ENCODE measurements at places on chromosomes 4 and X.

DNA sequence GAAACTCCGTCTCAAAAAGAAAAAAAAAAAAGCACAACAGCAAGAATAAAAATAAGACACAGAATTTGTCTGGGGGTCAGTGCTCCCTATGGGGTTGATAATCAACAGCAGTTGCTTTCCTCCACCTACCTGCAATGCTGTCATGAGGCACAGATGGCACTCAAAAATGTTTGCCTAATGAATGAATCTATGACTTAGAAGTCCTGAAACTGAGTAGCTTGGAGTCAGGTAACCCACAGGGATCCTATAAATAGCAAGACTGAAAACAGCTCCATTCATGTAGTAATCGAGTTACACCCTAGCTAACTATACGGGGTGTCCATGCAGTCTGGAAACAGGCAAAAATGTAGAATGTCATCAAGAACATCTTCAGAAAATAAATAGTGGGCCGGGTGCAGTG lies 19.8 kb upstream of the DDX3X start:
- no peak for DNase-seq

- no peak for DNase-seq
These were observed 147.2 kb upstream of the DIPK2B start for GRCh38 chrX:45347877-45348276.

DNA sequence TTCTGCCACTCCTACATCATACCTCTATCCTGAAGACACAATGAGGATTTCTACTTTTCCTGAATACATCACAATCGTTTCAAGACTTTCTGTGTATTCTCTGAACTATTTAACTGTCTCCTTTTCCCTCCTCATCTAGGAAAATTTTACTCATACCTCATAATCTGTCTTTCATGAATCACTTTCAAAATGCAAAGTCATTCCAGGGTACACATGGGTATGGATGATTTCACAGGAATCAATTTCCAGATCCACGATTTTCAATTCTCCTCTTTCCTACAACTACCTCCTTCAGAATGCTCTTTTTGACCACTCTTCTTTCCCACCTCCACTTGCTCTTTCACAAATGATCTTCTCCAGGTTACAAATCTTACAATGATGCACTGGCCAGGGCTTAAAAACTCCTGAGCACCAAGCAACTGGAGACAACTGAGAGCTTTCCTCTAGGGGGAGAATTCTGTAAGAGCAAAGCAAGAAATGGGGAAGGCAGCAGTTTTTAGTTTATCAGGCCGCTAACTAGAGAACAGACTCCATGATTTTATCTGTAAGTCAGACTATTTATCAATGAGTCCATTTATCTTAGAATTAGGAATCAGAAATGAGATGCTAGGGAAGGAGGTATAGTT lies 116.4 kb downstream of the PPP3CA start:
- DNase-seq: no peak

DNA sequence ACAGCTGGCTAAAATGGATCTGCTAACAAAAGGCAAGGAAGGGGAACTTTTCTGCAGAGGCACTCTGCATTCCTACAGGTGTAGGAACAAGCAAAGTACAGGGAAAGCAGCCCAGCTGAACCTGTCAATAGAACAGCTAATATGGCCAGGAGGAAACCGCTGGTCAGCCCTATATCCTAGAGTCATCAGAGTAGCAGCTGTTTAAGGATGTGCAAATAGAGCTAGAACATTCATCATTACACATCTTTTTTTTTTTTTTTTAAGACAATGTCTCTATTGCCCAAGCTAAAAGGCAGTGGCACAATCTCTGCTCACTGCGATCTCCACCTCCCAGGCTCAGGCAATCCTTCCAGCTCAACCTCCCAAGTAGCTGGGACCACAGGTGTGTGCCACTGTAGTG lies 163.0 kb downstream of the BTC start:
- no peak for DNase-seq

- no peak for DNase-seq
These were observed at the start of gene CYSLTR1 for GRCh38 chrX:78327370-78328086. Gene CYSLTR1, minus strand, starts transcription at chrX:78327611. Its CDS starts 53,865 bp downstream, at chrX:78273746.

GRCh38 chrX:40734971-40735324 lies 394 bp downstream of the MED14 start:
- DNase-seq: no peak

DNA sequence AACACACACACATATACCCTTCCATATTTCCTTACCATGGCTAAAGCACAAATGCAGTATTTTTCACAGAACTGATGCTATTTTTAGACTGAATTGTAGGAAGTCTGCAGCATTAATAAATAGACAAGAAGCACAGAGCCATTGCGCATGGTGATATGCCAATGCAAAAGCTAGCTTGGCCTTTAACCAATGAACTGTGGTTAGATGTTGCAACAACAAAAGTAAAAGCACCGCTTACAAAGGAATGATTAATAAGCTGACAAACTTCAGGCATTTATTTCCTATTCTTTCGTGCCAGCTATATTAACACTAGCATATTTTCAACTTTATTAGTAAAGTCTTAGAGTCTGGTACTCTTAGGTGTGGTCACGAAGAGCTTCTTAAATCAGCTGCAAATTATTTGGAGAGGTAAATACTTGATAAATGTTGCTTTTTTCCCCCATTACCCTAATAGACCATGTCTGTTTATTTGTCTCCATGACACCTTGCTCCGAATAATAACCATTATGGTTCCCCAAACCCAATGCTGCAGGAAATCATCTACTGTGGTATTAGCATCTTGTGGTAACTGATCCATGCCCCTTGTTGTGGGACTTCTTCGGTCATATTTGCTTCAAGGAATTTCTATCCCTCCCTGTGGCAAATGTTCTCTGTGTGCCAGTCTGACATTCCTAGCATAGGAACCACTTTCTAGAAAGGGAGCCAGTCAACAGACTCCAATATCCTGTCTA lies 306.1 kb upstream of the TAPT1 start:
- DNase-seq: no peak

- DNase-seq: no peak
These were observed 136.2 kb upstream of the BMPR1B start for GRCh38 chr4:94621491-94622080.

DNA sequence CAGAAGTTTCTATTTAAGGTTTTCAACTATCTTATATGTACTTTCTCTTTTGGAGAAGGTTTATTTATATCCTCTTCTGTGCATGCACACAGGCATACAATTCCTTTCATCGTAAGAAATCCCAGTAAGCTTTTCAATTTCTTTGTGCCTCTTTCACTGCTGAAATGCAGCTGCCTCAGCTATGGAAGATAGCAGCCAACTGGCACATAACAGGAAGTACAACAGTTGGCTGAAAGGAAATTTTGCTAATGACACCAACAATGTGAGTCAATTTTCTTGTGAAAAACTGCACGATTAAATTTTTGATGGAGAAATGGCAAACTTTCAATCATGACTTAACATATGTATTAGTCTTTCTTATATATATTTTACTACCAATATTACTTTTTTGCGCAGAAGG lies 74.5 kb upstream of the PAQR3 start:
- DNase-seq: no peak

DNA sequence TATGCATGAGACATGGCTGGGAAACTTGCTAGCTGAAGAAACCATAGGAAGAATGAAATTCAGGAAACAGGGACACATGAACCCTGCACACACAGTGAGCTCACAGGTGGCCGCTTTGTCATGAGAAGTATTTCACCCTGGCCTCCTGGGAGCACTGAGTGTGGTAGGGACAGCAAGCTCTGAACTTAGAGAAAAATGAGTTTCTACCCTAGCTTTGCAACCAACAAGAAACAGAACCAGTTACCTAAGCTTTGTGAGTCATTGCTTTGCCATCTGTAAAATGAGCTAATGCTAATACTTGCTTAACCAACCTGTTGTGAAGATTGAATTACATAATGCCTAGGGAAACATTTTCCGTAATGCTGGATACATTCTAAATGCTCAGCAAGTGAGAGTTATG lies 206.6 kb upstream of the HS3ST1 start:
- DNase-seq: no peak

DNA sequence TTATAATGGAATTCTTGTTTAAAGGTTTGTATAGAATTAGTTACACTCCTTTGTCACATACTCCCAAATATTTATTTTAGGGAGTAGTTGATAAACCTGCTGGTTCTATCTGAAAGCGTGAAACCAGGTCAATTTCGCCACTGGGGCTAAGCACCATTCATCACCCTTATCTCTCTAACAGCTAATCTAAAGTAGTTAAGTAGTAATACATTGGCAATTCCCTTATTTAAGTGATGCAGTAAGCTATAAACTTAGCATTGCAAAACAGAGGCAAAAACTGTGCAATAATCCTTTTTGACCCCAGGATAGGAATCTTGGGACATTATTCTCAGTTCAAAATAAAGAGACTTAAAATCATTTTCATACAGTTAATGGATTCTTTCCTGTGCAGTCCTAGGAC lies 33.7 kb upstream of the PTPN13 start:
- no peak for DNase-seq

GRCh38 chr4:24772061-24772705 lies 23.2 kb upstream of the SOD3 start:
- DNase-seq: no peak

- no peak for DNase-seq
These were observed 67.0 kb upstream of the KLHL13 start for GRCh38 chrX:118183606-118184005.

GRCh38 chr4:56348576-56348975 lies 38.7 kb downstream of the AASDH start:
- DNase-seq: no peak

- no peak for DNase-seq
These were observed 500.2 kb downstream of the IDS start for GRCh38 chrX:149004936-149005335.

DNA sequence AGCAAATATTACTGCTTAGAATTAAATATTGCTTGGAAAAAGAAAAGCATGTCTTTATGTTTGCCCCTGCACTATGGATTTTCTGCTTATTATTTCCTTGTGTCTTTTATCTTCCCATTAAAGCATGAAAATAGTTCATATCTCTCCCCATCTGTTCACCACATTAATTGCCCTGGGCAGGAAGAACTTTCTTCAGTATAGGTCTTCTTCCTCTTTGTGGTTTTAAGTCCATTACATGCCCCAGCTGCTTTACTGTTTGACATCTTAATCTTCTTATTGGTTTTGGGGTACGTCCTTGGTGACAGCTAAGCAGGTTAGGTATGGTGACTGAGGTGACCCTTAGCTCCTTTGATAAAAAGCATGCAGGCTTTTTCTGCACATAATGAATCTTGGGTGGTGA lies 157.3 kb downstream of the AASDH start:
- DNase-seq: no peak

DNA sequence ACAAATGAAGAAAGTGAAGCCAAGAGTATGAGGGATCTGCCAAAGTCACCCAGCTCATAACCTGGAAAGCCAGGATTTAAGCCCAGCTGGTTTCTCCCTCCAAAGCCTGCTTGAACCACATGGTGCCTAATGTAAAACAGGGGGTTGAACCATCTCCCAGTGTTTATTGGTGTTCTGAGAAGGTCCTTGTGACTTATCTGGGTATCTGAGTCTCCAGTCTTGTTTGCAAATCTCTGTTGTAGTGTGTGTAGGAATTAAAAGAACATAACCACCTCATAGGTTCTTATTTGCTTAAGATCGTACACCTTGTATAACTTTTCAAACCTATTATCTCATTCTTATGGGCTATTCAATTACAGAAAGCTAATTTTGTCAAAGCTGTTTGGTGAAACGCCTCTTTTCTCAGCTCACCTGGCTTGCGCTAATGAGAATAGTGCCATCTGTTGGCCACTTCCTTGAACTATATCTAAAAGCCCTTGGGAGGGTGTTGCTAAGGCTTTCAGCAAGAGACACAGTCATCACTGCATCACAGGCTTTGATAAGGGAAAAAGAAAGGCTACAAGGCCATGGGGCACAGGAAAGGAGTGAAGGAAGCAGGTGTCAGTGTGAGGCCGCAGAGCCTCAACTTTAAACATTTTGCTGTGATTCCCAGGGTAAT lies 34.0 kb downstream of the ETDB start:
- DNase-seq: peak; percentile 15

DNA sequence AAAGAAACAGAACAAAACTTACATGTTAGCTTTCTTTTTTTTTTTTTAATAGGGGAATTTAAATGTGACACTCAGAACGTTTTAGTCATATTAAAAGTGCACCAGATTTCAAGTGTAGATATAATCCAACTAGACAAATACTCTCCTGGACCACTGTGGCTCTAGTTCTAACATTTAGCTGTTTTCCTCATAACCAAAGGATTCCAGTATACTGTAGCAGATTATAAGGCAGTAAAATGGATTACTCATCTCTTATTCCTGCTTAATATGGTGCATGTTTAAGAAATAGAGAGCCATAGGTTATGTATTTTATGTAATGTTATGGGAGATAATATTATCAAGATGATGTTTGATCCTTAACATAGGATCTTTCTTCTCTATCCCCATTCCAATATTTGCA lies 1339.5 kb upstream of the AGA start:
- DNase-seq: no peak

- DNase-seq: no peak
These were observed 1222.9 kb upstream of the PRKX start for GRCh38 chrX:4936315-4936714.

DNA sequence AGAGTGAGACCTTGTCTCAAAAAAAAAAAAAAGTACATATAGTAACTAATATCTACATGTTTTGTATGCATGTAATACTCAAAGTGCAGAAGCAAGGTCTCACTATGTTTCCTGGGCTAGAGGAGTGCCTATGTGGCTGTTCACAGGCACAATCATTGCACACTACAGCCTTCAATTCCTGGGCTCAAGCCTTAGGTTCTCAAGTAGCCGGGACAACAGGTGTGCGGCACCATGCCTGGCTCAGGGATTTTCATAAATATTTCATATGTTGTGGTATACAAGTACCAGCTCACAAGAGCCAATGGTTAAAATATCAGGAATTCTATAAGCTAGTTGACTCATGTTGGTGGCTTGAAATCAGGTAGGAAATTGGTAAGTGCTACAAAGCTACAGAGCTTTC lies 94.8 kb downstream of the LARP7 start:
- DNase-seq: no peak

- DNase-seq: no peak
These were observed 912 bp downstream of the CXorf65 start for GRCh38 chrX:71105628-71106027.

GRCh38 chr4:139734201-139734874 lies 68.7 kb downstream of the MGST2 start:
- no peak for DNase-seq

GRCh38 chr4:18033111-18034085 lies 11.8 kb upstream of the LCORL start:
- DNase-seq: no peak
